ENCODE measurements at places on chromosomes 11 and 22.

GRCh38 chr11:95459291-95460042, 228.5 kb upstream of the SESN3 start:
- no peak for DNase-seq

DNA sequence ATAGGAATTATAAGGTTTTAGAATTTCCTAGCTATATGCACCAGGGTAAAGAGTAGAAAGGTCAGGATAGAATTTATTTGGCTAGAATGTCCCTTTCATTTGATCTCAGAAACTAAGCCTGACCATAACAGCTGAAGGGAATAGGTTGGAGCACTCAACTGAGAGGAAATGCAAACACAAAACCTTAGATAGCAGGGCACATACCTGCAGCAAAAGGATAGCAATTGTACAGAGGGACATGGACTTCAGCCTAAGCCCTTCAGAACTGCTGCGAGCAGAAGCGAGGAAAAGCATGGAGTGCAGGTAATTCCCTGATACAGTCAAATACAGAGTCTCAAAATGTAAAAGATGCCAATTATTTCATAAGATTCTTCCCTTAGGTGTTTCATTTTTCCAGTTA, 211.0 kb upstream of the DDI1 start:
- DNase-seq: no peak

- no peak for DNase-seq
Observed at GRCh38 chr11:83147895-83148294, 9.0 kb upstream of the PCF11 start.

DNA sequence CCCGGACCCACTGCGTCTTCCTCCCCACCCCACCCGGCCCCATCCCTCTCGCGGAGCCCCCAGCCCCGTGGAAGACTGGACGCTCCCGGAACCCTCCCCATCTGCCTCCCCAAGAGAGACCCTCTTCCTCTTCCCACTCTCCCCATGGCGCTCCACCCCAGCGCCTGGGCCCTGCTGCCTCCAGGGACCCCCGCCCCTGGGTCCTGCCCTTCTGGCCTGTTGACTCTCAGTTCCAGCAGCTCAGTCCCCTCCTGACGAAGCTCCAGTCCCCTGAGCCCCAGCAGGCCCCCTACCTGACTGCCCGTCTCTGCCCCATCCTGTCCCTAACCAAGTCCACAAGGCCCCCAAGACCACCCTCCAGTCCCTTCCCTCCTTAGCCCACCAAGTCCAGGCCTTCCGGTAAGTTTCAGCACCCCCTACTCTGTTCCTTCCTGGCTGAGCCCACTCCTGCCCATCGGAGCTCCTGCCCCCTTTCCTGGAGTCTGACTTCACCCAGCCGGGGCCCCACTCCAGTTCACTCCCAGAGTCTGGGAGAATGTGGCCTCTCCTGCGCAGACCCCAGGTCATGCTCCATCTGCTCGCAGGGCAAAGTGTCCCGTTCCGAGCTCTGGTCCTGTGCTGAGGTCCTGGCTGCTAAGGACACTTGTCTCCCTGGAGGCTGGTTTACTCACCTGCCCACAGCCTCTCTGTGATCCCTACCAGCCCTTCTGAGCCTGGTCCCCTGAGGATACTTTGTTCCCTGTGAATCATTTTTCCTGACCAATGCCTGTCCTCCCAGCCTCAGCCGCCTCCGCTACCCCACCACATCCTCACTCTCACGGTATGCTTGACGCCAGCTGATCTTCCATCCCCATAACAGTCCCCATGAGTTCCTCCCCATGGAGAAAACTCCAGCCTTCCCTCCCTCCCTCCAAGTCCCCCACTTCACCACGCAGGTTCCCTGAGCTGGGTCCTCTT, 722 bp downstream of the IFITM10 start:
- no peak for DNase-seq

DNA sequence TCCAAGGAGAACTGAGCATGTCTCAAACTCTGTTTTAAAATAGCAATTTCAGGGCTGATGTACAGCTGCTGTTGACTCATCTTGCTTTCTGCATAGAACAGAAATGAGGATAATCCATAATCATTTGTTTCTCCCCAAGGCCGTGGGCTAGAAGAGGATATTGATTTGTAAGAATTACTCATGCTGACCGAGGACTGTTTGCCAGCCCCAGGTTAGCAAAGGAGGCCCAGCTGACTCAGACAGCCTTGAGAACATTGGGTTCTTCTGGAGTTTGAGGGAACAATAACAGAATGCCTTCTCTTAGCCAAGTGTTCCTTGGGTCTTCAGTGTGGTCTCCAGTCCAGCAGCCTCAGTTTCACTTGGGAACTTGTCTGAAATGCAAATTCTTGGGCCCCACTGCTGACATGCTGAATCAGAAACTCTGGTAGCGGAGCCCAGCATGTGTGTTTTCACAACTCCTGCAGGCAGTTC, 92.0 kb downstream of the ZC3H12C start:
- DNase-seq: peak; percentile 74

DNA sequence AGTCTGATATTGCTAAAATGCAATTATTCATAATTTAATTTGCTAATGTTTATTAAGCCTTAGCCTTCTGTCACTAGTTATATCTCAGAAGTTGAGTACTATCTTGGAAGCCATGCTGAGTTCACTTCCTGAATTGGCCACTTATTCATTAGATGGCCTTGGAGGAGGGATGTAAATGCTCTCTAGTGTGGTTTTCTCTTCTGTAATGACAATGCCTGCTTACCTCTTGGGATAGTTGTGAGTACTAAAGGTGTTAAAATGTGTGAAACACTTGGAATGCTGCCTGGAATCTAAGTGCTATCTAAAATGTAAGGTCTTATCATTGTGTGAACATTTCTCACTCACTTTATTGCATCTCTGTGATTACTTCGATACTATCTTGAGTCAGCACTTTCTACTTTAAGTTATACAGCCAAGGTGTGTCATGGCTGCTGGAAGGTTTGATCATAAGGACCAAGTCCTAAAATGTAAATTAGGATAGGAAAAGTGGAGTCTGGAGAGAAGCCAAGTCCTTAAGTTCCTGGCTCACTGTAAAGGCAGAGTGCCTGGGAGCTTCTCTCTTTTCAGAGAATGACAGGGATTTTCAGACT, 12.4 kb downstream of the GLYATL2 start:
- no peak for DNase-seq

GRCh38 chr11:113518716-113519495, 43.7 kb upstream of the DRD2 start:
- no peak for DNase-seq

DNA sequence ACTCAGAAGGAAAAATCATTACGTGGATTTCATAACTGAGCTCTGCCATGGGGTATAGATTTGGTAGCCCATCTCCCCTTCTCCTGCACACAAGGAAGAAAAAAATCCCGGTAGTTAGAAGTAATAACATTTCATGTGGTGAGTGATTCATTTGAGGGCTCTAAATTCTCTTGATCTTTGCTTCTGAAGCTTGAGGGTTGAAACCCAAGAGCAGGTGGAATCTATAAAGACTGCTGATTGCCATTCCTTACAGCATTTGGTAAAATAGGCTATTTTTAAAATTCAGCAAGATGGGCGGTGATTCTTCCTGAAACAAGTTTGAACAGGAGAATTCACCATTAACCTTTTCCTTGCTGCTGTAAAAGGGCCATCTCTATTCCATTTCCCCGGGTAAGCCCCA, 266.1 kb downstream of the CADM1 start:
- no peak for DNase-seq

- DNase-seq: no peak
Observed at GRCh38 chr22:32636884-32637283, 162.3 kb downstream of the FBXO7 start.

- DNase-seq: no peak
Observed at GRCh38 chr11:134762248-134763029, 350.4 kb upstream of the B3GAT1 start.

DNA sequence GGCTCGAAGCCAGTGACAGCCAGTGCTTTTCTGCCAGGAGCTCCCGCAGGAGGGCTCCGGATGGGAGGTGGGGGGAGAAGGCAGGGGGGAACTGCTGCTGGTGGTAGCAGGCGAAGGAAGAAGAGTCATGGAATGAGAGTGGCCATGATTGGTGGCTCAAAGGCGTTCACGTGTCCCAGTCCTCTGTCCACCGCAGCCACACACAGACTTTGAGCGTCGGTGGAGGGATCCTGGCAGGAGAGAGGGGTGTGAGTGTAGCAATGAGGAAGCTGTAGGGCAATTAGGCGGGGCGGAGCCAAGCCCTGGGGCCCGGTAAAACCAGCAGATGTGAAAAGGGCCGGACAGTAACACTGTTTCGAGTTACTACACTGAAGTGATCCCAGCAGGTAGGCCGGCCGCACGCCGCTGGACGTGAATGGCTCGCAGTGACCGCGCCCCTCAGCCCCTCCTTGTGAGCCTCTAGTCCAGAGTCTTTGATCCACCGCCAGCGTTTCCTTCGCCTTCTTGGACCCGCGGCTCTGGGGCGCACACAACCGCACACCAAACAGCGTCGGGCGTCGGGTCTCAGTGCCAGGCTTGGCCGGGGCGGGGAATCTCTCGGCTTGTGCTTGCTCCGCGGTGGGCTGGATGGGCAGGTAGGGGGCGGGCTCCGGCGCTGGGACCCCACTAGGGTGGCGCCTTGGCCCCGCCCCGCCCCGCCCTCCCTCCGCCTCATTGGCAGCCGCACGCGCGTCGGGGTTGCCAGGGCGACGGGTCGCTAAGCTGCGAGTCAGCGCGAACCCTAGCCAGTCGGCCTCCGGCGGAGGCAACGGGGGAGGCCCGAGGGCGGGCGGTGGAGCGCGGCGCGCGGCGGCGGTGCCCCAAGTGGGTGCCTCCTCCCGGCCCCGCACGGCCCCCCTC, at the start of gene LRRC10B:
TSS of gene LRRC10B (plus strand) at position 788 of the 900 bp plus-strand sequence. CDS start 250 bp downstream, outside the sequence.
- no peak for DNase-seq

DNA sequence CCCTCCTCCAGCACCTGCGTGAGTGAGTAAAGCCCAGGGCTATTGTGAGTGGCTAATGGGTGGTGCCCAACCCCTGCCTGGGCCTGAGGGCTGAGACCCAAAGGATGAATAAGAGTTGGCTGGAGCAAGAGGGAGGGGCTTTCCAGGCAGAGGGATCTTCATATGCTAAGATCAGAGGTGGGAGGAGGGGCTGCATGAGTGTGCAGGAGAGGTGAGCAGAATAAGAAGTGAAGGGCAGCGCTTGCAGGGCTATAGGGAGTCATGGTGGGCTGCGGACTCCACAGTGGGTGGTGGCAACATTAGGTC, 3.9 kb downstream of the EMID1 start:
- no peak for DNase-seq

- DNase-seq: no peak
Observed at GRCh38 chr11:9757809-9758636, 94.1 kb downstream of the SWAP70 start.

- DNase-seq: peak; percentile 40
Observed at GRCh38 chr22:30127749-30128166, 47.5 kb downstream of the HORMAD2 start.

DNA sequence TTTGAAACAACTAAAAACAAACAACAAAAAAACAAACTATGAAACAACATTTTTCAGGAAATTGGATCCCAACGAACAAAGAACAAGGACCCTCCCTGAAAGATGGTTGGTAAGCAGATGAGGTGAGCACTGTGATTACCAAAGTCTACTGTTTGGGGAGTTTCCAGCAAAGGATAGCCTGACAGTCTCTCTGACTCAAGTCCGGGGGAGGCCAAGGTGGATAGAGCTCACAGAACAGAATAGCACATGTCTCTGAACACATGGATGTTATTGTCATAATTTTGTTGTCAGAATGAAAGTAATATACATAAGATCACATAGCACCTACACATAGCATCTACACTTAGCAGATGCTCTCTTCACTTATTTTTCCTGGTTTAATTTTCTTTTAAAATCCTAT, 501.3 kb upstream of the TENM4 start:
- DNase-seq: no peak

GRCh38 chr22:45997777-45998637, 21.0 kb upstream of the WNT7B start:
- DNase-seq: no peak

GRCh38 chr11:9090488-9091043, 833 bp downstream of the SCUBE2 start:
- no peak for DNase-seq

DNA sequence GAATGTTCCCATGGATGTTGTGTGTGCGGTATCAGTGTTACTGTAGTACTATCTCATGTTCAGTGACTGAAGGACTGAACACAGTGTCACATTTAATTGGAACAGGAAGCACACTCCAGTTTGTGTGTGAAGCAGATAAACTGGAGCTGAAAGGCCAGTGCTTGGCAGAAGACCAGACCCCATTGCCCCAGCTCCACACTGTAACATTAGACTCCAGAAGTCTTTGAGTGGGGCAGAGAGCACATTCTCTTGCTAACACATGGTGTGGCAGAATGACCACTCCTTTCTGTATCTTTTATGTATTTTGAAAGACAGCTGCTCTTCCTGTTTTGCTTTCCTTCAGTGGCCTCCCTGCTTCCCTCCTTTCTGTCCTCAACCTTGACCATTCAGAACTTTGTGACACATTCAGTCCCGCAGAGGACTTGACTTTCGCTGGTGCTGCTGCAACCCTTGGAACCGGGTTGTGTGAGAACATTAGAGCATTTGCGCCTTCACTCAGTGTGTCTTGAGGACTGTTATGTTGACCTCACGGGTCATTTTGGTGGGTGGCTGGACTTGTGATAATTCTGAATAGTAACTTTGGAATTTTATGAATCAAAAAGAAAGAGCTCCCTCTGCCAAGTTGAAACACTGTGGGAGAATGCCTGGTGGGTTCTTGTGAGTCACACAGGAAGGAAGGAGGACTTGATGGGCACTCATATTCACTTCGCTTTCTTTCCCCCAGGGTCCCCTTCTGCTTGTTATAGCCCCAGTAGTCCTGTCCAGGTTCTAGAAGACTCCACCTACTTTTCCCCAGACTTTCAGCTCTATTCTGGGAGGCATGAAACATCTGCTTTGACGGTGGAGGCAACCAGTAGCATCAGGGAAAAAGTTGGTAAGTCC, 26.4 kb downstream of the AMOTL1 start:
- peak; percentile 98 for DNase-seq

DNA sequence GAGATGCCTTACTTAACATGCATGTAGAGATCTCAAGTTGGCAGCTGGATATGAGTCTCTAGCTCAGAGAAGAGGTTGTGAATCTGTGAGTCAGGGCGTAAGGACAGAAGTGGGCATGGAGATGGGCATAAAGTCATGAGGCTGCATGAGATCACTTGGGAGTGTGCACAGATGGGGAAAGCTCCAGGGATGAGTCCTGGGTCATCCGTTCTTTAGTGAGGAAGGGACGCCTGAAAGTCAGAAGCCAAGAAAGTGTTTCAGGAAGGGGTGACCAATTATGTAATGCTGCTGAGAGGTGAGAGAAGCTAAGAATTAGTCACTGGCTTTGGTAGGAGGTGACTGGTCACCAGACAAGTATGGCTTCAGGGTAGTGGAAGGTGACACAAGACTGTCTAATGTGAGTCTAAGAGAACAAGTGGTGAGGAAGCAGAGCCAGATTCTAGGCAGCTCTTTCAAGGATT, 6.7 kb downstream of the ACP2 start:
- DNase-seq: no peak

DNA sequence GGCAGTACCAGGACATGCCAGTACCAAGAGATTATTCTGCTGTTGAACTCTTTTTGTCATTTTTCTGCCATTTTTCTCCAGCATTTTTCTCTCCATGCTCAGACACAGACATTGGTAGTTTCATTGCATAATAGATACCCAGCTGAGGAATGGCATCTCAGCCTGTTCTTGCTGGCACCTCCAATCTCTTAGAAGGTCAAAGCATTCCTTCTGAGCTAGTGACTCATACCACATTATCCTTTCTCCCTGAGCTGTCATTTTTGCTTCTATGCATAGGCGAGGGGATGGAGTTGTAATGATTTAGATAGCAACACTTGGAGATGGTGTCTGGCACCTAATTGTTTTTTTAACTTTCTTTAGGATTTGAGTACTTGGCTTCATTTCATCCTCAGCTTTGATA, 321.1 kb downstream of the NELL1 start:
- DNase-seq: no peak
